ENCODE measurements at places on chromosomes 12 and 14. TPM values are rescaled to one million over a fixed set of nuclear protein-coding genes. Genes with fewer than 3 reads are reported as not detected.

Gene IL31
- 0.33 TPM for polyA plus RNA-seq

Gene TCL1B
- 0.42 TPM for polyA plus RNA-seq

Gene GALC
- polyA plus RNA-seq, result 42.2 TPM

Gene CPNE8
- 14.6 TPM for polyA plus RNA-seq

Gene GPR132
- 0.26 TPM for polyA plus RNA-seq

Gene PTPN21
- polyA plus RNA-seq, result 38.3 TPM

Gene ACADS
- polyA plus RNA-seq, result 23.0 TPM

Gene OTOGL
- polyA plus RNA-seq, result 0.66 TPM

Gene ASPG
- 10.1 TPM for polyA plus RNA-seq

Gene ZNF384
- 91.3 TPM for polyA plus RNA-seq

Gene HCAR3
- 0.19 TPM for polyA plus RNA-seq

Gene PLEKHH1
- polyA plus RNA-seq, result 43.9 TPM

Gene GLIPR1
- 19.9 TPM for polyA plus RNA-seq

Gene DBX2
- polyA plus RNA-seq, result not detected

Gene LALBA
- not detected for polyA plus RNA-seq

Gene TMEM132D
- polyA plus RNA-seq, result 2.1 TPM

Gene IFI27L2
- 28.6 TPM for polyA plus RNA-seq

- no peak for DNase-seq
These were observed 292.1 kb downstream of the CACNA1C start for GRCh38 chr12:2344885-2345284.

GRCh38 chr14:63435838-63436237 lies 107.3 kb downstream of the PPP2R5E start:
- DNase-seq, result no peak

GRCh38 chr12:88361493-88361892 lies 218.8 kb downstream of the KITLG start:
- DNase-seq, result no peak

- DNase-seq, result no peak
These were observed 49.9 kb upstream of the LTBP2 start for GRCh38 chr14:74661726-74662450.

DNA sequence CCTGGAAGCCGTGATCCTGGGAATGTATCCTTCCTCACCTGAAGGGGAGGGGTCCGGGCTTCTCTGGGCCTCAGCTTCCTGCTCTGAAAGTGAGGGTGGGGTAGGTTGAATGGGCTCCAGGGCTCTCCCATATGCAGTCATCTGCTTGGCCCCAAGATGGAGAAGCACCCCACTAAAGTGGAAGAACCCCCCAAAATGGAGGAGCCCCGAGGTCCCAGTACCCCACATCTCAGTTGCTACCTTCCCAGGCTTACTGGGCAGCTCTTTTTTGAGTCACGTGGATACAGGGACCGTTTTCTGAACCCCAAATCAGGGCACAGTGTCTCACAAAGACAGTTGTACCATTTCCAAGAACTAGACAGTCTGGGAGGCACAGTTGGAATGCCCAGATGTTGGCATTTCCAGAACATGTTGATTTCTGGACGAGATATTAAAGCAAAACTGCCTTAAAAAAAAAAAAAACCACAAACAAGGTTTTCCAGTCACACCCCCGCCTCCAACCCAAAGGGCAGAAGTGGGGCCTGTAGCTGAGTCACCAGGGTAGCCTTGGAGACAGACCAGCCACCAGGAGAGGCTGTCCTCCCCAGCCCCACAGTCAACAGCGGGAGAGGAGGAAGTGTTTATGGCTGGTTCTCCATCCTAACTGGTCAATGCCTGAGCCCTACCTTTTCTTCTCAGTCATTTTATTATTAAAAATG lies 12.1 kb downstream of the VASH1 start:
- DNase-seq, result no peak

- no peak for DNase-seq
These were observed 119.2 kb upstream of the DAAM1 start for GRCh38 chr14:59069163-59069854.

- DNase-seq, result no peak
These were observed 16.3 kb downstream of the MARK3 start for GRCh38 chr14:103401223-103402214.

DNA sequence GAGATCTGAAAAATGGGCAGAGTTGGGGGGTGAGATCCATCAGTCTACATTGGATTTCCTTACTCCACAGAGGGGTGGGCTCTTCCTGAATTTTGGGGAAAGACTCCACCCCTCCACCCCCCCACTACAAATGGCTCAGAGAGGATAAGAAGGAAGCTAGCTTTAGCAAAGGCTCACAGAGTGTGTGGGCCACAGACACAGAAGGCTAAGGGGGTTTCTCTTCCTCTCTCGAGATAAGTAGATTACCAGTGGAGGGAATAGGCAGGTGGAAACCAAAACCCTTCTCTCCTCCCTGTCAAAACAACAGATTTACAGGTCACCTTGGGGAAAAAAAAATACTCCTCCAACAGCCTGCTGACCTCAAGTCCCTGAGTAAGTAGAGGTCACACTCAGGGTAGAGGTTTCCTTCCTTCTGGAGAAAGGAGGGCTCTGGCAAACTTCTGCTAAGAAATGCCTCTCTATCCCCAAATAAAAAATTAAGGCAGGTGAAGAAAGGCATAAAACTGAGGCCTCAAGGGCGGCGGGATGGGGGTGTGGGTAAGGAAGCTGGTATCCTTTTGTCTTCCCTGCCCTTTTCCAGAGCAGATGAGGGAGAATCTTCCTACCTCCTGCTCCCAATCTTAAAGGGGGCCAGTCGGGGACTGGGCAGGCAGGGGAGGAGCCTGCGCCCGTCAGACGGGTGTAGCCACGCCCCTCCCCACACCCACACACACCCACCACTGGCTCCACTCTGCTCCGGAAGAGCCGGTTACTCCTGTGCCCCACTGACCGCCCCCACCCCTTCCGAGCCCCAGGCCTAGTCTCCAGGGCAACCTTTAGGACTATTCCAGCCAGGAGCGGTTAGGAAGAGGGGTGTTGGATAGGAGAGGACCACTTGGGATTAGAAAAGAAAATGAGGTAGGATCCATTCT lies 1.9 kb upstream of the BAZ2A start:
- DNase-seq, result peak; percentile 41

DNA sequence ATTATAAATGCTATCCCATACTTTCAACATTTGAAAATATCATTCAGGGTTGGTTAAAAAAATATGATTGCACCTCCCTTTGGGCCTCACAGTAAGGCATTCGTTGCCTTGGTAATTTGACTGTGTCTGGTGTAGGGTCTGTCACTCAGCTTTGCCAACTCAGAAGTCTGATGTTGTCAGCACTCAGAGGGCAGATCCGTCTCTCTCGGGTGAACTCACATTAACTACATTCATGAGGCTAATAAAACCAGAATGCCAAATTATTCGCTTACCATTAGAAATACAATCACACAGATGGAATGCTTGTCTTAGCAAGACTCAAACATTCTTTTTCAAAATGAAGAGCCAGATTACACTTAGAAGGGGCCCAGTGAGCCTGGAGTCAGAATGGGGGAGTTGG lies 53.0 kb downstream of the NPAS3 start:
- no peak for DNase-seq

GRCh38 chr12:106110626-106111300 lies 28.0 kb downstream of the NUAK1 start:
- no peak for DNase-seq

- no peak for DNase-seq
These were observed 1.0 kb downstream of the KLHL33 start for GRCh38 chr14:20434701-20435581.

DNA sequence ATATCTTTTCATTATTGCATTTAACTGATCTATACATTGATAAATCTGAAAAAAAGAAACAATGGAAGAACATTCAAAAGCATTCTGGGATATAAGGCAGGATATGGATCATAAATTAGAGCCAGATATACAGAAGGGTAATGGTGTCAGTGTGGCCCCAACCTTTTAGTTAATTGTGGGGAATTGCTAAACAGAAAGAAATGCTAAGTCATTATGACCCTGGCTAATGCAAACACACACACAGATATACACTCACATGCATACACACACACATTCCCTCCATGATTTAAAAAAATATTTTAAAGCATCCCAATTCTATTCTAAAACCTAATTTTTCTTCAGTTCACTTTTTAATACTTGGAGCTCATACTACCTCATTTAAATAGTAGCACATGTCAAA lies 404.5 kb downstream of the BCAT1 start:
- DNase-seq, result no peak

- DNase-seq, result no peak
These were observed 25.5 kb downstream of the NKX2-8 start for GRCh38 chr14:36556811-36557433.

DNA sequence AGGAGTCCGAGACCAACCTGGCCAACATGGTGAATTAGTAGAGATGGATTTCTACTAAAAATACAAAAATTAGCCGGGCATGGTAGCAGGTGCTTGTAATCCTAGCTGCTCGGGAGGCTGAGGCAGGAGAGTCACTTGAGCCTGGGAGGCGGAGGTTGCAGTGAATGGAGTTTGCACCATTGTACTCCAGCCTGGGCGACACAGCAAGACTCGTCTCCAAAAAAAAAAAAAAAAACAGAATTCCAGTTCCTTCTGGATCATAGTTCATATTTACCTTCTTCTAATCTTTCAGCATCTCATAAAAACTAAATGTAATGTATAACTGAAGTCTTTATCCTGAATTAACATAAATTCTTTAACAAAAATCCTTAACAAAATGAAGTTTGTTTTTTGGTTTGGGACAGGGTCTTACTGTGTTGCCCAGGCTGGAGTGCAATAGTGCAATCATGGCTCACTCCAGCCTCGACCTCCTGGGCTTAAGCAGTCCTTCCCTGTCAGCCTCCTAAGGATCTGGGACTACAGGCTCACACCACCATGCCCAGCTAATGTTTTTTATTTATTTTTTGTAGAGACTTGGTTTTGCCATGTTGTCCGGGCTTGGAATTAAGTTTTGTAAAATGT lies 37.6 kb downstream of the FAM177A1 start:
- DNase-seq, result no peak

GRCh38 chr14:77175843-77176242 lies 5.8 kb upstream of the TMEM63C start:
- DNase-seq, result no peak

- DNase-seq, result peak; percentile 36
These were observed 142.3 kb upstream of the TMPO start for GRCh38 chr12:98373025-98373554.

- DNase-seq, result no peak
These were observed 9.0 kb downstream of the RDH16 start for GRCh38 chr12:56948457-56948777.

DNA sequence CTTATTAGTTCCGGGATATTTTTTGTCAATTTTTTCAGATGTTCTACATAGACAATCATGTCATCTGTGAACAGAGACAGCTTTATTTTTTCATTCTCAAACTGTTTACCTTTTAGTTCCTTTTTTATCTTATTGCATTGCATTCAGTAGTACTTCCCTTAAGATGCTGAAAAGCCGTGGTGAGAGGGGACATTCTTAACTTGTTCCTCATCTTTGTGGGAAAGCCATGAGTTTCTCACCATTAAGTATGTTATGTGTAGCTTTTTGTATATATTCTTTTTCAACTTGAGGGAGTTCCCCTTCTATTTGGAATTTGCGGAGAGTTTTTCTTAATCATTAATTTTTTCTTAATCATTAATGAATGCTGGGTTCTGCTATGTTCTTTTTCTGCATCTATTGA lies 1727.1 kb upstream of the SEL1L start:
- no peak for DNase-seq
